Stromal cell of bone marrow (primary cell): ENCODE measurements at places on chromosomes 12 and 14.

GRCh38 chr12:76018111-76018510 is 13.5 kb downstream of the PHLDA1 start:
- DNase-seq = no peak

DNA sequence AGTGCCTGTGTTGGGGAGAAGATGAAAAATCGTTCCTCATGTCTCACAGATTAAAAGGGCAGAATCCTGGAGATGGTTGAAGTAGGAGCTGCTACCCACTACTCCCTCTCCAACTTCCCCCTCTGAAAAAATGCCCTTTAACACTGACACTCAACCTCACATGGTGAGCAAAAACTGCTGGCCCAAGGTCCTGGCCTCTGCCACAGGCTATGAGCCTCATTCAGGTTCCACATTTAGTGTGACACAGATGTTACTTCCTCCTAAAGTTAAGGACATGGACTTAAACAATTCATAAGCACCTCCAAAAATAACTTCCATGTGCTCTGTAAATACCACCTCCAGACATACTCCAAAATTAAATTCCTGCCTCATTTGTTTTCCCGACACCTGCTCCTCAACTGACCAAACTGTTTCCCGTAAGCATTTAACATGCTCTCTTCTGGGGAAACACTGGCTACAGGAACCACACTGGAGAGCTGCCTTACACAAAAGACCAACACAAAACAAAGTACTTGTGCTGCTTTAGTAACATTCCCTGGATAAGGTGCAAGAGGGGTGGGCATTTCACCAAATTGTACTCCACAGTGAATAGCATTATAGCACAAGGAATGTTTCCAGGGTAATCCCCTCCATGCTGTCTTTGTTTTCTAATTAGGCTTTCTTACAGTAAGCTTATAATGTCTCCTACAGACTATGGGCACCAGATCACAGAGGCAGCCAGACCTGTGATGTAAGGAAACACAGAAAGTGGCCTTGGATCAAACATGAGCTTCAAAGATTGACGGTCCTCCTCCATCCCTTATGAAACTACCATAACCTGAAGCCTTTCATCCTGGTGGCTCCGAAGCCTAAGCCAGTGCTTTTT is 57.0 kb downstream of the PHLDA1 start:
- DNase-seq = no peak

GRCh38 chr12:6323340-6323994 is 13.0 kb downstream of the PLEKHG6 start:
- peak; percentile 91 for DNase-seq

GRCh38 chr12:130212384-130212989 is 50.2 kb downstream of the FZD10 start:
- no peak for DNase-seq

DNA sequence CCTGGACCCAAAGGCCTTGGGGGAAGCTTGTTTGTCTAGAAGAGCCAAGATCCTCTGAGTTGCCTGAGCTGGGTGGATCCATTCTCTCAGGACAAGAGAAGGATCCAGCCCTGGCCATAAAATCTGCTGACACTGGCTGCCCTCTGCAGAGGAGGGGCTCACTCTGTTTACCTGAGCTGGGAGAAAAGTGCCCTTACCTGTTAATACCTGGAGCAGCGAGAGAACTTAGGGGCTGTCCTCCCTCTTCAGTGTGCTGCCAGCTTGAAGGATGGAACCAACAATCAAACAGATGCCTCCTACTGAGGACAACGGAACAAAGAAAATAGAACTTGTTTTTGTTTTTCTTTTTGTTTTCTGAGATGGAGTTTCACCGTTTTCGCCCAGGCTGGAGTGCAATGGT is 7.3 kb upstream of the KRT7 start:
- DNase-seq = no peak

- no peak for DNase-seq
Observed at GRCh38 chr14:95208598-95208997, 51.3 kb upstream of the DICER1 start.

GRCh38 chr12:96047229-96048211 is 12.1 kb upstream of the LTA4H start:
- peak; percentile 59 for DNase-seq

- DNase-seq = no peak
Observed at GRCh38 chr14:100067971-100068959, 3.0 kb downstream of the EVL start.

- no peak for DNase-seq
Observed at GRCh38 chr14:25993830-25994229, 604.0 kb downstream of the NOVA1 start.

DNA sequence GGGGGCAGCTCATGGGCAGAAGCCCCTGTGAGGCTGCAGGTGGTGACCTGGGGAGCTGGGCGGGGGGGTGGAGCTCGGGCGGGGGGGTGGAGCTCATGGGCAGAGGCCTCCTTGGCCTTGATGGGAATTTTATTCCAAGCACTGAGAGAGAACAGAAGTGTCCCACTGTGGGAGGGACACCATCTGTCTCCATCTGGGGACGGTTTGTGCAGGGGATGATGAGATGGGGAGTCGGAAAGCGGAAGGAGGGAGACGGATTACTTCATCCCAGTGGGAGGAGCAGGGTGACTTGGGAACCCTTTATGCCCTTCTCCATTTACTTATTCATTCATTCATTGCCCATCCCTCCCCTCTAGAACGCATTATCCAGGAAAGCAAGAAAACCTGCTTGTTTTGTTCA is 304.7 kb downstream of the ADGRD1 start:
- no peak for DNase-seq

GRCh38 chr12:47270782-47271664 is 191.3 kb upstream of the AMIGO2 start:
- DNase-seq = peak; percentile 28

- no peak for DNase-seq
Observed at GRCh38 chr12:111842556-111843396, 748 bp downstream of the MAPKAPK5 start.

DNA sequence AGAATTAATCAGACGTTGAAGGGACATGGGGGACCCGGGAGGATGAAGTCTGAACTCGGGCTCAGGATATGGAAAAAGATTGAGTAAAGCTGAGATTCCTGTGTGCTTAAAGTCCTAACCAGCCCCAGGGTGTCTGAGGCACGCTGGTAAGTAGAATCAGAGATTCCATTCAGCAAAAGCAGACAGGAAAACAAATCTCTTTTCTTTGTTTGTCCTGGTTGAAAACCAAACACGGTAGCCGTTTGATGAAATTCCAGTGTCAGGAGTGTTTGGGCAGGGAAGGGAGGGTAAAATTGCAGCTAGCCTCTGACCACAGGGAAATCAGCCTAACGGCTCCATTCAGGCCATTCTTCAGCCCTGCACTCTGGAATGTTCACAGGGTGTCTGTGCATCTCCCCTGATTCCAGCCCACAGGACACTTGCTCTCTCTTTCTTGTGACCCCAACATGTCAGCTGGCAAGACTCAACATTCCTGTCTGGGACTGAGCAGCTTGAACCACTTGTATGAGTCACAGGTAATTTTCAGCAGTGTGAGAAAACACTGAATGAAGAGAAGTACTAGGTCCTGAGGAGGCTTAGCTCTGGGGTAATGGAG is 31.0 kb downstream of the NINJ2 start:
- peak; percentile 69 for DNase-seq

- no peak for DNase-seq
Observed at GRCh38 chr14:89469210-89470198, 52.5 kb upstream of the FOXN3 start.

DNA sequence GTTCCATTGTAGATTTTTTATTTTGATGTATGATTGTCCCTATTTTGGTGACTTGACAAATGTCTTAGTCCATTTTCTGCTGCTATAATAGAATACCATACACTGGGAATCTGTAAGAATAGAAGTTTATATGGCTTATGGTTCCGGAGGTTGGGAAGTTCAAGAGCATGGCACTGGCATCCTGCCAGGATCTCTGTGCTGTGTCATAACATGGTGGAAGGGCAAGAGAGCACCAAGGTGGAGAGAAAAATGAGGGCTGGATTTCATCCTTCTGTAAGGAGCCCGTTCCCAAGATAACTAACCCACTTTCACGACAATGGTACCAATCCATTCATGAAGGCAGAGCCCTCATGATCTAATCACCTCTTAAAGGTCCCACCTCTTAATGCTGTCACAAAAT is 176.7 kb downstream of the TMEM132D start:
- DNase-seq = no peak

DNA sequence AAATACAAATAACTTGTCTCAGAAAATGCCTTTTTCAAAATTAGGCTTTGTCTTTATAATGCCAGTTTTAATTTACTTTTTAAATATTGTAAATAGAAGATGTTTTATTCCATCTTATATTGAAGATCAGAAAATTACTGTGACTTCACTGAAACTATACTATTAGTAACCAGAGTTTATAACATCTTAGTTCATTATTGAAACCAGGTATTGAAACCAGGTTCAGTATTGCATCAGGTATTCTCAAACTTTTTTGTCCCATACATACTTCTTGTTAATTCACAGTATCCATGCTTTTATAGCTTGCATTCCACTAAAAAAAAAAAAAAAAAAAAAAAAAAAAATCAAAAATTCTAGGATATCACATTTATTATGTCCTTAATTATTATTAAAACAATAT is 227.5 kb downstream of the GXYLT1 start:
- no peak for DNase-seq

DNA sequence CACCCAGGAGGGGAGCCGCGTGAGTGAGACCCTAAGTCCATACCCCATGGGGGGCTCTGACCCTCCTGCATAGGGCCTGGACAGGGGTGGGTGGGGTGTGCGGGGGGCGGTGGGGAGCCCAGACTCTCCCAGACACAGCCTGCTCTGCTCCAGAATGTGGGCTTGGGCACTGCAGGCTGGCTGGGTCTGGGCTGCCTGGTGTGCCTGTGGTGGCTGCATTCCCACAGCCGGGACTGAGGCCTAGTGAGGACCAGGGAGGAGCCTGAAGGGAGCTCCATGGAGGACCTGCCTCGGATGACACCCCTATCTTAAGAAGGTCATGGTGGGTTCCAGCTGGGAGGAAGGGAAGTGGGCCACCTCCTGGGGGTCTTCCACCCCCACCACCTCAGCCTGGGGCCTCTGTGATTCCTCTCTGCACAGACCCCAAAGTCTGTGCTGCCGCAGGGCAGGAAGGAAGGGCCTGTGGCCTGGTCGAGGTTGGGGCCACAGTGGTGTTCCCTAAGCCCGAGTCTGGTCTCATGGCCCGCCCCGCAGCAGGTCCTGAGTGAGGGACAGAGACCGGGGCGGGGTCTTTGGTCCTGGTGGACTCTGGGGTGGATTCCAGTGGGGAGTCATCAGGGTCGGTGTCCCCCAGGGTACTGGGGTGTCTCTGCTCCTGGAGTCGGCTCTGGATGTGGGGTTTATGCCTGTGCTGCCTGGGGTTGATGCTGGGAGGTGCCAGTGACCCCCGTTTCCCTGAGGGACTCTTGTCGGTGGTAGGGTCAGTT is 392.3 kb downstream of the TMEM121 start:
- DNase-seq = no peak

DNA sequence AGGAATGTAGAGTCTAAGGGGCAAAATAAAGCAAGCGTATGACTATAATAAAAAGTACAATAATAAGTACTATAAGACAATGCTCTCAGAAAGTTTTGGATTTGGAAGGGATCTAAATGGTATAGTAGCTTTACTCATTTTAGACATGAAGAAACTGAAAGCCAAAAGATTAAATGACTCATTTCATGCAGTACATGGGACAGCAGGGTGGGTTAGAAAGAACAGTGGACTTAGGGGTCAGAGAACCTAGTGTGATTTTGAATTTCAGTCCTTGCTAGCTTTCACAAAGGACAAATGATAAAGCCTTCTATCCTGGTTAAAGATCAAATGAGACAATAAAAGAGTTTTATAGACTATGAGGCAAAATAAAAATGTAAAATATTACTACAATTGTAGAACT is 6.8 kb upstream of the LEMD3 start:
- no peak for DNase-seq

GRCh38 chr12:126830778-126831680 is 1435.9 kb upstream of the TMEM132C start:
- no peak for DNase-seq
